Fibroblast of upper back skin (primary cell): ENCODE measurements at places on chromosomes 3 and 15.

DNA sequence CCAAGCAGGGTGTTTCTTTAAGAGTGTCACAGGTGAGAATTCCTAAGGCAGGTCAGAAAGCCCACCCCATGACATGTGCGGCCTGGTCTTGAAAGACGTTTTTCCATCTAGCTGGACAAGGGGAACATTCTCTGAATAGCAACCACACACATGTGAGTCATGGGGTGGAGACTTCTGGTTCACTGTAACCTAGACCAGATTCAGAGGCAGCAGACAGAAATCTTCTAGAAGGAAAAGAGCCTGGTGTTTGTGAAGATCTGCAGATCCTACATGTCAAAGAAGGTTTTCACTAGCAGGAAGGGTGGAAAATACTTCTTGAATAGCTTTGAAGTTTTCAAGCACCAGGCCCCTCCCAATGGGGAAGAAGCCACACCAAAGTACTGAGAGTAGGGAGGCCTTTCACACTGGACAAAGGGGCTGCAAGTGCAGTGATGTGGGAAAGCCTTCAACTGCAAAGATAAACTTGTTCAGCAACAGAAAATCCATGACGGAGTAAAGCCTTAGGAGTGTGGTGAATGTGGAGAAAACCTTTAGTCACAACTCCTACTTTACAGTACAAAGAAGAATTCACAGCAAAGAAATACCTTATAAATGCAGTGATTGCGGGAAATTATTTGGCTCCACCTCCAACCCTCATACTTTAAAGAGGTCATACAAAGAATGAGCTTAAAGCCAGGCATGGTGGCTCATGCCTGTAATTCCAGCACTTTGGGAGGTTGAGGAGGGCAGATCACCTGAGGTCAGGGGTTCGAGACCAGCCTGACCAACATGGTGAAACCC lies 17.6 kb downstream of the ADAM10 start:
- peak; percentile 61 for DNase-seq

GRCh38 chr3:64384561-64384960 lies 159.3 kb upstream of the PRICKLE2 start:
- no peak for DNase-seq

DNA sequence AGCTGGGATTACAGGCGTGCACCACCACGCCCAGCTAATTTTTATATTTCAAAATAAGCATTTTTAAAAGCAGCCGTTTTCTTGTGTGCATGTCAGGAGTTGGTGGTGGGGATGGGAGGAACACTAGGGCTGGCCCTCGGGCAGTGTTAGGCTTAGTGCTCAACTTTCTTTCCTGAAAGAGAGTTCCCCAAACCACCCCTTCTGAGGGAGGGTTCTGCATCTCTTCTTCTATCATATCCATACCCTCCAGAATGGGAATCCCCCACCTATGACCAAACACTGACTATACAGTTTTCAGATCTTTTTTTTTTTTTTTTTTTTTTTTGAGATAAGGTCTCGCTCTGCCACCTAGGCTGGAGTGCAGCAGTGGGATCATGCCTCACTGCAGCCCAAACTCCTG lies 12.5 kb downstream of the PFKFB4 start:
- DNase-seq = no peak

- DNase-seq = peak; percentile 66
These were observed 1.1 kb downstream of the NPTN start for GRCh38 chr15:73631915-73632669.

DNA sequence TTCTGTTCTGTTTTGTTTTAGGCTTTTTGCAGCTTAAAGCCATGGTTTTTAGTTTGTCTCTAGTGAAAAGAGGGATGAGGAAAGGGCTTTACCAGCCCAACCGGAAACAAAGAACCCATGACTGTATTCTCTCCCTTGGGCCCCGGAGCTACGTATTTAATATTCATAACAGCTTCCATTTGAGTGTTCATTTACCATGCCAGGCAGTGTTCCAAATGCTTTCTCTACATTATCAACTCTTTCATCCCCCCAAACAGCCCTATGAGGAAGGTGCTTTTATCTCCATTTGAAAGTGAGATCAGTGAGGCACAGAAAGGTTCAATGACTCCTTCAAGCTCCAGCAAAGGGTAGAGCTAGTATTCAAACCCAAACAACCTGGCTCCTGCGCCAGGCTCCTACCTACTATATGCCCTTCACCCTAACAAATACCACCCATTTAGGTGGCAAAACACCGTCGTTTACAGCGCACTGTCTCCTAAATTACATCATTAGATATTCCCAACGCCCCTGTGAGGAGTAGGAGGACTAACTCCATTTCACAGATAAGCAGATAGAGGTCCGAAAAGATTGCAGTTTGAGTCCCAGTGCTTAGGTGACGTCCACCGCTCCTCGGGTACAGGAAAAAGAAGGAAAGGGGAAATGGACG lies 27.9 kb downstream of the GTPBP8 start:
- DNase-seq = no peak

DNA sequence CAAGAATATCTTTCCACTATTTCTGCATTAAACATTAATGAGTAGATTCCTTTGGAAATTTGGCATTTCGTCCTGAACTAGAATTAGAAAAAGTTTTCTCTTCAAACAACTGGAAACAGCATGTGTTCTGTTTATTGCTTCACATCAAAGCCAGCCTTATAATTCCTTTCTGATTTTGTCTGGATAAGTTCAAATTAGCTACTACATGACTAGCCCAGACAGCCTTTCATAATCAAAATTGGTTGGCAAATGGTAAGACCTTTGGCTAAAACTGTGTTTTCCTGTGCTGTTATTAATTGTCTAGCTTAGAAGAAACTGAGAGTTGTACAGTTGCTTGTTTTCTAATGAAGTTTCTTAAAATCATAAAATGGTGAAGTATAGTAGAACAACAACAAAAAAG lies 52.7 kb upstream of the P3H2 start:
- no peak for DNase-seq

DNA sequence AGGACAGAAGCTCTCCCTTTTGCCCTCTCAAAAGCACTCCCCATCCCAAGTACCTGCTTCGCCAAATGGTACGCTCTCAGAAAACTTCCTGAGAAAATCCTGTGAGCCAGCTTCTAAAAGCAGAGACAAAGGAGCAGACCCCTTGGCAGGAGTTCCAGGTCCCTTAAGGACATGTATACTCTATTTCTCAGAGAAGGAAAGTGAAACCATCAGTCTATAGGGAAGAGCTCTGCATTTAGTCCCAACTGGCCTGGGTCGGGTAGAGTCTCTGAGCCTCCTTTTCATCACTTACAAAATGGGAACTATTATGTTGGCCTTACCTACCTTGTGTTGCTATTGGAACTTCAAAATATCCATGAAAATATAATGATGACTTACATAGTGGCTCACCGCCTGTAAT lies 19.7 kb downstream of the DAPK2 start:
- DNase-seq = no peak

- DNase-seq = no peak
These were observed 5.2 kb downstream of the GLB1 start for GRCh38 chr3:33091746-33092145.

- DNase-seq = no peak
These were observed 52.6 kb upstream of the CP start for GRCh38 chr3:149274220-149274619.

GRCh38 chr3:11230832-11231231 lies 41.4 kb upstream of the ATG7 start:
- no peak for DNase-seq

DNA sequence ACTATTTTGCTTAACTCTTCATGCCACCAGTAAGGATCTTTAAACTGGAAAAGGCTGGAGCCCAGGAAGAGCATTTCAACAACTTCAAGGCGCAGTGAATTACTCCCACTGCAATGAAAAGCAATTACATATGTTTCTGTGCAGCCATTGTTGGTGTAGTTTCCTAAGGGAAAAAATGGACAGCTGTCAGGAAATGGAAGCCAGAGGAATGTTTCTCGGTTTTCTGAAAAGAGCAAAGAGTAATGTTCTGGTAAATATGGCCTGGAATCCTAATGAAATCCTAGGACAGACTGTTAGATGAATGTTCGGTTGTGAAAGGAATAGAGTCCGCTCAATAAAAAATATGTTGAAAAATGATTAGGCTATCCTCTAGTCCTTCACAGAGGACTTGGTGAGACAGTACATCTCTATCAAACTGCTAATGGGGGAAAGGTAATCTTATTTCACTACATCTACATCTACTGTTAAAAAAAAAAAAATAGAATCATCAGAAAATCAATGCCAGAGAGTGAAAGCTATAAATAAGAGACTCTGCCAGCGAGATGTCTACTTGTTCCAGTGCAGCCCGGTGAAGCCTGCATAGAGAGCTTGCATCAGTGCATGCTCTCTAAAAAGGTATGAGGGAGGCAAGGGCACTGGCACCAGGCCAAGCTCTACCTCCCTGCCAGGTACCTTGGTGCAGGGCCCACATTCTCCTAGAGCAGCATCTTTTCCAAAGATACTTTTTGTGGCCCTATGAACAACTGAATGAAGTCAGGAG lies 68.2 kb upstream of the TJP1 start:
- peak; percentile 24 for DNase-seq

- no peak for DNase-seq
These were observed 52.8 kb downstream of the CORO2B start for GRCh38 chr15:68631601-68632051.
